Hepatic stellate cell (primary cell): ENCODE measurements at places on chromosomes 1 and 21.

DNA sequence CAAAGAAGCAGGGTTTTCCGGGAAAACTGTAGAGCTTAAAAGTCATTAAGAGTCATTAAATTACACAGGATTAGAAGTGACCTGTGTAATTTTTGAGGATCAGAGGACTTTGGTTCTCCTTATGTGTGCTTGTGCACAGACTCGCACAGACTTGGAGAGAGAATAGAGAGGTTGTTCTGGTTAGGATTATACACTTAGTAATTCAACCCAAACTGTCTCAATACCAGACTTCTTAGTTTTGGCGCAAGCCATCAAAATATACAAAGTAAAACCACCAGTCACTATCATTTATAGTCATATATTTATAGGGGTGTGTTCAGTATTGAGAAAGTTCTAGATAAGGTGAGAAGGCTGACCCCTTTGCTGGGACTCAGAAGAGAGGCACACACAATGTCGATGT, 112.3 kb downstream of the HLX start:
- DNase-seq, result no peak

DNA sequence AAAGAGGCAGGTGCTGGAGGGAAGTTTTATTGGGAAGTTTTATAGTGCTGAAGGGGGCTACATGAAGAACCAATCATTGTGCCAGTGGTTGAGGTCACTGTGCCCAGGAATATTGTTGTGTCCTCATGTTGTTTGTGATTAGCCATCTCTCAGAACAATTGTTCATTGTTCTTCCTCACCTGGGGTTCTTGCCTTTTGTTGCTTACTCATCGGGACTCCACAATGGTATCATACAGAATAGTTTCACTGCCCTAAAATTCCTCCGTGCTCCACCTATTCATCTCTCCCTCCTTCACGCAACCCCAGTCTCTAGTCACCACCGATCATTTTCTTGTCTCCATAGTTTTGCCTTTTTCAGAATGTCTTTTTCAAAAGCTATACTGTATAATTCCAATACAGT, 38.9 kb upstream of the CDC14A start:
- DNase-seq, result no peak

- peak; percentile 38 for DNase-seq
Observed at GRCh38 chr1:27940297-27940696, 5.5 kb downstream of the SMPDL3B start.

DNA sequence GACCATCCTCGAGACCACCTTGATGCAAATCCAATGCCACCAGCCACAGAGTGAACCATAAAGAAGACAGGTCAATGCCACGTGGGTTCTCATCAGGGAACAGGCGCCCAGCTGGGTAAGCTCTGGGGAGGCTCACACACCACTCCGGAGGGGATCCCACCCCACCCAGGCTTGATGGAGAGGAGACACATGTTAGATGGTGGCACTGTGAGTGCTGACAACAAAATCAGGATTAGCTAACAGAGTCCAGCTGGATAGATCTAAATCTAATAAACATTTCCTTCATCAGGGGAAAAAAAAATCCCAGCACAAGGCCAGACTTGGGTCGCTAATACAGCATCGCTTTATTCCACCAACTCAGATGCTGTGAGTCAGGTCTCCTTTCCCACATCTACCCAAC, 132.2 kb upstream of the TNR start:
- DNase-seq, result no peak

- no peak for DNase-seq
Observed at GRCh38 chr1:22953057-22953739, 19.5 kb downstream of the LACTBL1 start.

- DNase-seq, result no peak
Observed at GRCh38 chr1:78731674-78732073, 82.0 kb downstream of the IFI44 start.

DNA sequence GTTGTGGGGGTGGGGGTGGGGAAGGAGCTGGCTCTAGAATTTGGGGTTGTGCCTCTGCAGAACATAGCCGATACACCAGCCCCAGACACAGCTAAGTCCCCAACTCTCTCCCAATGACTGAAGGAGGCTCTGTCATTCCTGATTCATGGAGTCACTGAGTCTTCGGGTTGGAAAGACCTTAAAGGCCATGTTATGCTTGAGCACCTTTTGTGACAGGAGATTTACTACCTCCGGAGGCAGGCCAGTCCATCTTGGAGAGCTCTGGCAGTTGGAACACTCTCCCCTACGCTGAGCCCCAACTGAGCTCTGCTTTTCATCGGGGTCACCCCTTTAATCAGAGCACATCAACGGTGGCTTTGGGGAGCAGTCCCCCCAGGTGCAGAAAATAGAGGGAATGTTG, 284.4 kb upstream of the GJB5 start:
- no peak for DNase-seq

DNA sequence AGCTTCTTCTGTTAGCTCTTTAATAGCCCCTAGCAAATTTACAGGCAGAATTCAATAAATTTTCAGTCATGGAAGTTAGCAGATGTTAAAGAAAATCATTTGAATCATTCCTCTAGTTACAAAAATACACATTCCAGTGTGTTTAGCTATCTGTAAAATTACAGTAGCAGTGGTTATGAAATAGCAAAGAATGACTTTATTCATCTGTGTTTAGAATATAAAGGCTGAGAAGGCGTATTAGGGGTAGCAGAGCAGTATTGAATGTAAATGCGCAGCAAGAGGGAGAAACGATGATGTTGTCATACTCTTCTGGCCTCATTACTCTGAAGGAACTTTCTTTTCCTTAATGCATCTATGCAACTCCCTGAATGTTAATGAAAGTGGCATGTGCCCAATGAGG, 106.2 kb upstream of the CYYR1 start:
- no peak for DNase-seq

GRCh38 chr1:189429610-189430009, 1048.1 kb downstream of the BRINP3 start:
- no peak for DNase-seq

- peak; percentile 5 for DNase-seq
Observed at GRCh38 chr1:179295164-179295755, 1.7 kb downstream of the SOAT1 start.

- no peak for DNase-seq
Observed at GRCh38 chr1:20416706-20417105, 69.3 kb downstream of the CAMK2N1 start.

DNA sequence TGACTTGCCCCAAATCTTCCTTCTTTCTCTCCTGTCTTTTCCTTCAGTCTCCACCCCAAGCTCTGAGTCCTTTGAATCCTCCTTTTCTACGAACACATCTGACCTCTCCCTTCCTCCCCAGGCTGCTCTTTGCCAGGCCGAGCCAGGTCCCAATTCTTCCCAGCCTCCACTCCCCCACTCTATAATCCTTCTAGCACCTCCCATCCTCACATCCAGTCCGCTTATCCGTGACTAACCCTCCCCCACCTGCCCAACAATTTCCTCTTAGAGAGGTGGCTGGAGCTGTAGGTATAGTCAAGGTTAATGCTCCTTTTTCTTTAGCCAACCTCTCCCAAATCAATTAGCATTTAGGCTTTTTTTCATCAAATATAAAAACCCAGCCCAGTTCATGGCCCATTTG, 9.5 kb upstream of the HPDL start:
- DNase-seq, result no peak

GRCh38 chr1:228841632-228842031, 106.4 kb downstream of the RHOU start:
- DNase-seq, result no peak
